Mucosa of gallbladder (tissue), 1 donor: ENCODE measurements at places on chromosomes 1 and 21. TPM values are rescaled to one million over a fixed set of nuclear protein-coding genes. Genes with fewer than 3 reads are reported as not detected.

DNA sequence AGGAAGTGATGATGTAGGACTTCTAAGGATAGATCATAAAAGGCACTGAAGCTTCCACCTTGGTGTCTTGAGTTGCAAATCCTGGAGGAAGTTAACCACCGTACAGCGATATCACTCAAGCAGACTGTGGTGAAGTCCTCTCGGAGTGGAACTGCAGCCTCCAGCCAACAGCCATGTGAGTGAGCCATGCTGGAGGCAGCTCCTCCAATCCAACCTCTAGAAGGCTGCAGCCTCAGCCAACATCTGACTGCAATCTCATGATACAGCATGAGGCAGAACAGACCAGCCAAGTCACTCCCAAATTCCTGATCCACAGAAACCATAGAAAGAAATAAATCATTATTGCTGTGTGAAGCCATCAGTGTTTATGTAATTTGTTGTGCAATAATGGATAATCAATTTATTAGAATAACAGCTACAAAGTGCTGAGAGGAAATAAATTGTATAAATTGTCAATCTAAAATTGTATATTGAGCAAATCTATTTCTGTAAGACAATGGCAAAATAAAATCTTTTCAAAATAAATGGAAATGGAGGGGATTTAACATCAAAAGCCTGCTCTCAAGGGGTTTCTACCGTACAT, 65.0 kb downstream of the PRSS38 start:
- no peak for DNase-seq

Gene GPR25
- total RNA-seq: 0.66 TPM

GRCh38 chr1:52204696-52205095, 62.8 kb downstream of the ZFYVE9 start:
- DNase-seq: no peak

GRCh38 chr1:193971595-193971994, 785.2 kb upstream of the B3GALT2 start:
- DNase-seq: no peak

Gene RHD
- total RNA-seq: not detected

DNA sequence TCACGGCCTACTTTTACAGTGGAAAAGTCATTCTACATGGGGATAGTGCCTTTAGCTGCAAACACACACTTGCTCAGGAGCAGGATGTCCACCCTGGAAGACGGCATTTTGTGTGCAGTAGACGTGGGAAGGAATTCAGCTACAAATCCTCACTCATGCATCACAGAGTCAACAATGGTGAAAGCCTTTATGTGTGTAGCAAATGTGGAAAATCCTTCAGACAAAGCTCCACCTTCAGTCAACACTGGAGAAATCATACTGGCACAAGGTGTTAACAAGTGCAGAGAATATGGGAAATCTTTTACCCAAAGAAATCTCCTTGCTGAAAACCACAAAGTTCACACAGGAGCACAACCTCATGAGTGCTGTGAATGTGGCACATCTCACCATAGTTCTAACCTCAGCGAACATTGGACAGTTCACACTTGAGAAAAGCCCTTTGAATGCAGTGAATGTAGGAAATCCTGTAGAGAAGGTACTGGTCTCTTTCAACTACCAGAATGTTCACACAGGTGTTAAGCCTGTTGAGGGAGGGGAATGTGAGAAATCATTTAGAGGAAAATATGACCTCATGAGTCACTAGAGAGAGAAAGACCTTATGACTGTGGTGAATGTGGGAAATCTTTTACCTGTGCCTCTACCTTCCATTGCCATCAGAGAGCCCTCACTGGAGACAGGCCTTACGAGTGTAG, 101.8 kb downstream of the PTGS2 start:
- DNase-seq: no peak

GRCh38 chr1:168845140-168845539, 116.1 kb upstream of the DPT start:
- no peak for DNase-seq

DNA sequence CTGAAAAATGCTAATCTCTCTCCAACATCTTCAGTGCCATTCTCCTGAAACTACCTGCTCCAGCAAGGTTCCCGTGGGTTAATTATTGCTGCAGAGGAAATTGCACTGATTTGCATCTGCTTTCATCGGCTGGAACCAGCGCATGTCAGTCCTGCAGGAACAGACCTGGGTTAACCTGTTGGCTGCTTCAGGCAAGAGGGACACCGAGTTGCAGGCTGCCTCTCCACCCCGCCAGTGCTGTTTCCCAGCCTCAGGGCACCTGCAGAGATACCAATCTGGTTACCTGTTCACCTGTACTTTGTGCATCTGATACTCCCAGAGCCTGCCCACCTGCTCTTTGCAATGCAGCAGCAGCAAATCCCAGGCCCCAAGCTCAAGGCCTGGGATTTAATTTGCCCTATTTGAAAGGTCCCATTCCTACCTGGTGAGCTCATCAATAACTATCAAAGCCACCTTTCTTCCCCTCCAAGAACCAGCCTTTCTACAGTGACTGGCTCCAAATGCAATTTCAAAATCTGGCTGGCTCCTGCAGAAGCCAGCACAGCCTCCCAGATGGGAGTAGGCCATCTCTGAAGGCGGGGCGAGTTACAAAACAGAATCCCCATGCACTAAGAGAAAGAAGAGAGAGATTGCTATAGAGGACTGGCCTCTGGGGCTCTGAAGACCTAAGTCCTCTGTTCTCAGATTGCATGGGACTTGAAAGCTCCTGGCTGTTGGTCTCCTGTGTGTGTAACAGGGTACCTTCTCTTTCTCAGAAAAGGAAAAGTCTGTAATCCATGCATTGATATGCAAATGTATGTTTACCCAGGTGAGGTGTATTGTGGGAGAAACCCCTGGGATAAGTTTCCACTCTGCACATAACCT, 67.8 kb downstream of the TOMM20 start:
- DNase-seq: peak; percentile 51

- no peak for DNase-seq
These were observed 45.3 kb upstream of the PARP1 start for GRCh38 chr1:226453015-226453704.

Gene CFHR4
- total RNA-seq: not detected

DNA sequence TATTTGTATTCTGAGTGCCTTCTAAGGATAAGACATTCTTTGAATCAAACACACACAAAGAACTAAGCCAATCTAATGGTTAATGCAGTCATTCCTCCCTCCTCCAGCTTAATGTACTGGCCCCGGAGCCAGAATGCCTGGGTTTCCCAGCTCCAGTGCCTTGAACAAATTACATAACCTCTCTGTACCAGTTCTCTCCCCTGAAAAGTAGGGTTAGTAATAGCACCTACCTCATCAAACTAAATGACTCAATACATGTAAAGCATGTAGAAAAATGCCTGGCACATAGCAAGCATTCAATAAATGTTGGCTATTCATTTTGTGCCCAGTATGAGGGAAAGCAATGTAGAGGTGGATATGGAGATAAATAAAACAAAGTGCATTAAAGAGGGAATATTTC, 14.0 kb downstream of the C1orf52 start:
- DNase-seq: no peak
